ENCODE measurements at places on chromosomes 4 and X. TPM values are rescaled to one million over a fixed set of nuclear protein-coding genes. Genes with fewer than 3 reads are reported as not detected.

- DNase-seq = no peak
Observed at GRCh38 chrX:8586953-8587352, 122.3 kb downstream of the VCX3B start.

DNA sequence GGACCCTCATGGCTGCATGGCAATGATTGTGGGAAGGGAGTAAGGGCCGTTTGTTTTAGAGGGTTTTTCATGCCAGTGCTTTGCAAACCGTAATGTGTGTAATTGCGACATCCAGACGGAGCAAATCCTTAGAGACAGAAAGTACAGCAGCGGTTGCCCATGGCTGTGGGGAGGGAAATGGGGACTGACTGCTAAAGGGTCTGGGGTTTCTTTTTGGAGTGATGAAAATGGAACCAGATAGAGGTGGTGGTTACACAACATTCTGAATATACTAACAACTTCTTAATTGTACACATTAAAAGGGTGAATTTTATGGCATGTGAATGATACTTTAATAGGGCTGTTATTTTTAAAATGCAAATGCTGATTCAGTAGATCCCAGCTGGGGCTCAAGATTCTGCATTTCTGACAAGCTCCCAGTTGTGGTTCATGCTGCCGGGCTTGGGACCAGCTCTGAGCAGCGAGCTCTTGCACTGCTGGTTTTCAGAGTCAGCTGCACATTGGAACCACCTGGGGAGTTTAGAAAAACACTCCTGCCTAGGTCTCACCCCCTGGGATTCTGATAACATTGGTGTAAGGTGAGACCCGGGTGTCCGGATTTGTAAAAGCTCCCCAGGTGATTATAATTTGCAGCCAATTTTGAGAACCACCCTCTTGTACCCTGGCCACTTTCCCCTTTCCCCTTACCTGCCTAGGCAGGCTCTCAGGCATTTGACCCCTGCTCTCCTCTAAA lies 47.7 kb downstream of the PRPS1 start:
- no peak for DNase-seq

- no peak for DNase-seq
Observed at GRCh38 chr4:143653031-143653430, 47.4 kb downstream of the FREM3 start.

HPGDS gene
- polyA plus RNA-seq = 0.26 TPM

PCYT1B gene
- not detected for polyA plus RNA-seq

SSX1 gene
- polyA plus RNA-seq = not detected

Data from heart left ventricle (tissue), 16 donors.